ENCODE measurements at places on chromosomes 2 and 18.
A peak's percentile ranks its signal among the peaks of the same experiment; 100 is the strongest.

DNA sequence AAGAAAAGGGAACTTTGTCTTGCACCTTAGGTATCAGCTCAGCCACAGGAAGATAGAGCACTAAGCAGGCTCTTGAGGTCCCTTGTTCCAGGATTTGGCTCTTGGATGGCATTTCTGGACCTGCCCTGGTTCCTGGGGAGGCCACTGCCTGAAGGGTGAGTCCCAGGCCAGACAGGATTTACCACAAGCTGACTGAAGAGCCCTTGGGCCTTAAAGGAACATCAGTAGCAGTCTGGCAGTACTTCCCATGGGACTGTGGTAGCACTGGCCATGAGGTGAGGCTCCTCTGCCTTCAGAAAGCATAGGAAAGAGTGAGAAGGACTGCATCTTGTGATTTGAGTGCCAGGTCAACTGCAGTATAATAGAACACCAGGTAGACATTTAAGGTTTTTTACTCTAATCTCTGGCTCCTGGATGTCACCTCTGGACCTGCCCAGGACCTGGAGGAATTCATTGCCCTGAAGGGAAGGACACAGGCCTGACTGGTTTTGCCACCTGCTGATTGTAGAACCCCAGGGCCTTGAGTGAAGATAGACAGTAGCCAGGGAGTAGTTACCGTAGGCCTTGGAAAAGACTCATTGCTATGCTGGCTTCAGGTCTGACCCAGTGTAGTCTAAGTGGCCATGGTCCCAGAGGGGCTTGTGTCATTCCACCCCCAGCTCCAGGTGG lies 154.4 kb upstream of the CREB1 start:
- no peak for DNase-seq

- DNase-seq = no peak
These were observed 48.7 kb upstream of the ANXA4 start for GRCh38 chr2:69693059-69693774.

GRCh38 chr18:57538614-57539013 lies 47.9 kb downstream of the FECH start:
- no peak for DNase-seq

GRCh38 chr18:59839931-59840685 lies 59.7 kb upstream of the PMAIP1 start:
- no peak for DNase-seq

DNA sequence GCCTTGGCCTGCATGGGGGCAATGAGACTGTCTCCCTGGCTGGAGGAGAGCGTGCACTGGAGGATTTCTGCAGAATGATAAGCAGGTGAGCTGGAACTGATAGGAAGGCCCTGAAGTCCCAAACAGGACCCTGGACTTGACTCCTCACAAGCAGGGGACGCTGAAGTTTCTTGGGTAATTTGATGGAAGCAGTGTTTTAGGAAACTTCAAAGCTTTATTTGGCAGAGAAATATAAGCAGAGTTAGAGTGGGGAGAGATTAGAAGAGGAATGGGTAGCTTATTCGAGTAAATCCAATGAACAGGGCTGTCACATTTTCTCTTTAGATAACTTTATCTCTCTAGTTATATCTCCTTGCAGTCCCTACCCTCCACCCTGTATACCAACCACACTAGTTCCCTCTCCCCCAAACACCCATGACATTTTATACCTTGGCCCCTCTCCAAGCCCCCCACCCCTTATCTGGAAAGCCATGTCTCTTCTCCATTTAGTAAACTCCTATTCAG lies 73.6 kb upstream of the IGFBP5 start:
- no peak for DNase-seq

GRCh38 chr2:111900859-111901258 lies 2.5 kb downstream of the MERTK start:
- DNase-seq = peak; percentile 35

DNA sequence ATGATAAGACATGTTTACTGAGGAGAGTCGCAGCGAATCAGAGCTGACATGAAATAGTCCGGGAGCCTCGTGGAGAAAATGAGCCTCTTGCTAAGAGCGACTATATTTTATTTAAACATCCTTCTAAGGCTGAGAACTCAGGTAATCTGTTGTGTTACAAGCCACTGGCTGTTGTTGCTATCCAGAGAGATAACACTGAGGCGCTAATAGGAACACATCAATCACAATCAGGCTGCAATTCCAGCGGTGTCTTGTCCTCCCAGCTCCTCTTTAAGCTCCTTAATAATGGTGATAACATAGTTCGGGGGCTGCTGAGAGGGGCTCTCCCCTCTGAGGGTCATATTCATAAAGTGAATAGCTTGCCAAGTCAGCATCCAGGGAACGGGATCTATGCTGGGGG lies 95.1 kb downstream of the INSIG2 start:
- DNase-seq = no peak

- no peak for DNase-seq
These were observed 935.7 kb upstream of the FAM98A start for GRCh38 chr2:34534761-34535160.

Measured in NCI-H146 (cell line).